Germinal center (tissue), 1 donor: ENCODE measurements at places on chromosomes 4 and X.

DNA sequence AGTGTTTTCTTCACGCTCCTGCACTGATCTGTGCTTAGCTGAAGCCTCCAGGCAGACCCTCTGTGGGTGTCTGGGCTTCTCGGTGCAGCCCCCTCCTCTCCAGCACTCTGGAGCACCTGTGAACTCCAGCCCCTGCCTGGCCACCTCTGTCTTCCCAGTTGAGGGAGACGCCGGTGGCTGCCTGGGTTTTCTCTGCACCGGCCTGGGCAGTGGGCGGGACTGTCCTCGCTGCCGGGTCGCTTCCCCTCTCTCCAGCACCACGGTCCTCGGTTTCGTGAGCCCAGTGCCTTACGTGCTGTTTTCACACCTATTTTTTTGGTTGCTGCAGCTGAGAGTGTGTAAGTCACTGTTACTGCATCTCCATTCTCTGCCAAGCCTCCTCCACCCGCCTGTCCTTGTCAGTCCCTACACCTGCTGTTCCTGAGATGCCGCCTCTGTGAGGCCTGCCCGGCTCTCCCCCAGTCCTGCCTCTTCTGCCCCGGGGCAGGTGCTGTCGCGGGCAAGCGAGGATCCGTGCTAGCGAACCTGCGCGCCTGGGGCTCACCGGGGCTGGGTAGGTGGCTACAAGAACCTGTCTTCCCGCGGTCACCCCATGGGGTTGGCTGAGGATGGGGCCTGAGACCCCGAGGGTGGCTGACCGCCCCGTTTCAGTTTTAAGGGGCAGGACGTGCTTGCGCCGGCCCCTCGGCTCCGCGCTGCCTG is 2.4 kb upstream of the FGFRL1 start:
- no peak for DNase-seq

GRCh38 chr4:7135389-7135746 is 57.0 kb upstream of the SORCS2 start:
- no peak for DNase-seq

GRCh38 chrX:148611993-148612392 is 111.6 kb downstream of the AFF2 start:
- no peak for DNase-seq

DNA sequence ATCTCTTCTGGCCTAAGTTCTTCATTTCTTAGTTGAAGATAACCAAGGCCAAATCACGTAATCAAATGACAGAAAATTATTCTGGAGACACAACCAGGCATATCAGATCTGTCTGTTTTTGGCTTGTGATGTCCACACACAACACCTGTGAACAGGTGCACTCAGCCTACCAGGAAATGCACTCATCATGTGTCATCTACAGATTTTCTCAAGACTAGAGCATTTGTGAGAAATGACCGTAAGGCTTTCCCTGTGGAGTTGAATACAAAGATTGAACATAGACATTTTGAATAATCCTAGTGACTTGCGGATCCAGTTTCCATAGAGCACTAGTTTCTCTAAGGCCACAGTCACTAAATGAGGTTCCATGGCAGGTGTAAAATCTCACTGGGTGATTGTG is 26.7 kb upstream of the CXCL8 start:
- no peak for DNase-seq

DNA sequence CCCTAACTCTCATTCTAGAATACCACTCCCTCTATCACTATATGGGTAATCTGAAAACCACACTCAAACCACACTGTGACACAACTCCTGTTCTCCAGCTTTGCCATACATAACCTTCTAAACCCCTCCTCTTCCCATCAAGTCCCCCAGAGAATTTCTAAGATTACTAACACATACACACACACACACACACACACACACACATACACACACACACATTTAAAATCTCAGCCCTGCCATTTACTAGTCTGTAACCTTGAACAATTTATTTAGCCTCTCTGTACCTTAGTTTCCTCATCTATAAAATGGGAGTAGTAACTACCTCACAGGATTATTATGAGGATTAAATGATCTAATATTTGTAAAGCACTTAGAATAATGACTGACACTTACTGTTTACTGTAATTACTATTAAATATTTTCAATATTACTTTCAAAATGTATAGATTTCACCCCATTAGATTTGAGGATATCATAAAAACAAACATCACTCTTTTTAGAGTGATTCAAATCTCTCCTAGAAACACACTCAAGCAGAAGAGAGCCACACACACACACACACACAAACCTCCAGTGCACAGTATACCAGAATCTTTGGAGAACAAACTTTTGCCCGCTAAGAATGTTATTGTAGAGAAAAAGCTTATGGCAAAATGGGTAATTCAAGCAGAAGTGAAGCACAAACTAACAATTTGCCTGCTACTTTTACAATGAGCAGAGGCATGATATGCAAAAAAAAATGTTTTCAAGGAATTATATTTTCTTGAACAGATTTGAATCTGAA is 3.8 kb downstream of the ANKRD50 start:
- no peak for DNase-seq
